ENCODE measurements at places on chromosomes 7 and 10.

DNA sequence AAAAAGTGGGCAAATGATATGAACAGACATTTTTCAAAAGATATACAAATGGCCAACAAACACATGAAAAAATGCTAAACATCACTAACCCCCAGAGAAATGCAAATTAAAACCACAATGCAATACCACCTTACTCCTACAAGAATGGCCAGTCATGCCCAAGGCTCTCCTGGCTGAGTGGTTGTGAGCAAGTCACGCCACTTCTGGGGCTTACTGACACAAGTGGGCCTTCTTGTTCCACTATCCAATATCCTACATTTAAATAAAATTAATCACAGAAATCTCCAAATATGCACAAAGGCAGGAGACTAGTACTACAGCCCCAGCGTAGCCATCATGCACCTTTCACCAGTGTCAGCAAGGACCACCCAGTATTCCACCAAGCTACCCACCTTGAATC lies 181.9 kb downstream of the TNS3 start:
- no peak for DNase-seq

DNA sequence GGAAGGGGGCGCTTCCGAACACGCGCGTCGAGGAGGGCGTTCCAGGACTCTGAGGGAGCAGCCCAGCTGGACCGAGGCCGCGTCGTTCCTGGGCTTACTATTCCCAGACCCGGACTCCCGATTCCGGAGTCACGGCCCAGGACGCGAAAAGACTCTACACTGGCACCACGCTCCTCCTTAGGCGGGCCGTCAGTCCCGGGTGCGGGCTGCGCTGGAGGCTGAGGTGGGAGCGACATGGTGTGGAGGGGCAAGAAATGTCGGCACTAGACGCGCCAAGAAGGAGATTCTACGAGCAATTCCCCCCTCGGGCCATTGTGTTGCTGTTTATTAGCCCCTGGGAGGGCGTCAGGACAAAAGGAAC lies 584 bp upstream of the RUNDC3B start:
- DNase-seq = no peak

DNA sequence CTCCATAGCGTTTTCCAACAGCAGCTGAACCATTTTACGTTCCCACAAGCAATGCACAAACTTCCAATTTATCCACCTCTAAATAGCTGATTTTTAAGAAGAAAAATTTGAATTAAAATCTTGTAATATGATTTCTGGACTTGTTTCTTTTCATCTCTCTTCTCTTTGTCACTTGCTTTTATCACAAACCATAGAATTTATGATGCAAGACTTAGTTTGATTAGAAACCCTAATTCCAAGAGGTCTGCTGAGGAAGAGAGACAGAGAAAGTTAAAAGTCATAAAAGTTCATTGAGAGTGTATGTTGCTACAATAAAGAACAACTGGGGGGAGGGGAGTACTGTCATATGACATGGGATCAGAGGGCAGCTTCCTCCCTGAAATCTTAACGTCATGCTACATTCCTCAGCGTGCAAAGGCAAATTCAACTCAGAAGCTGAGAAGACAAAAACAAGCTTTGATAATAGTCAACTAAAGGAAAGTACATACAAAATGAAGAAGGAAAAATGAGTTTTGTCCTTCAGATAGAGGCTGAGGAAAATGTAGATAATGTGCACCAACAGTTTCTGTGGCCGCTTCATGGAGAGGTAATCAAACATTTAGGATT lies 18.4 kb upstream of the CUBN start:
- DNase-seq = no peak

- DNase-seq = no peak
Measured at GRCh38 chr7:69656890-69657289, 58.6 kb downstream of the AUTS2 start.

DNA sequence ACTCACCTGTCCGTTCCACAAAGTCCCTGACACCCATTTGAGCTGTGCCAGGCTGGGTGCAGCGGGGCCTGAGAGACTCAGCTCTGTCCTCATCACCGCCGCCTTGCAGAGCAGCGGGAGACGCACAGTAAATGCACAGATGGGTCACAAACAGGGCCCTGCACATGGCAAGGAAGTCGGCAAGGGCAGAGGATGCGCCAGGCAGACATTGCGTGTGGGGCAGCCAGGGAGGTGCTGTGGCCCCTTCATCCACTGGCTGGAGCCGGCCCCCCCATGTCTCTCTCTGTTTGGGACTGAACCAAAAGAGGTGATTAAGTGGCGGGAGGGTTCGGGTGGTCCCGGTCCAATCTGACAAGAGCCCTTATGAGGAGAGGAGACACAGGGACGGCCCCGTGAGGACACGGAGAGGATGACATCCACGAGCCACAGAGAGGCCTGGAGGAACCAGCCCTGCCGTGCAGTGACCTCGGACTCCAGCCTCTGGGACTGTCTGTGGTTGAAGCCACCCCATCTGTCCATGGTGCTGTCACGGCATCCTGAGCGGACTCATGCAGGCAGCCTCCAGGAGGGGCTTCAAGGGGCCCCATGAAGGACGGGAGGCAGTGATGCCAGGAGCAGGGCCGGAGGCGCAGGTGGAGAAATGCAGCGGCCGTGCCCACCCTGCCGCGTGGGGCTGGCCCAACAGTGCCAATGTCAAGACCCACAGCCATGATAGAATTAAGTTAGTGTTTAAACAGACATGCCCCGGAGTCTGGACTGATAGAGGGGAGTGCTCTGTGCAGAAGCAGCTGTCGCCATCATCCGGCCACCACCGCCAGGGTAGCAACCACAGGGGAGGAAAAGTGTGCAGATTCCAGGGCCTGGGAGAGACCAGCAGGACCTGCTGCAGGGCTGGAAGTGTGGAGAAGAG lies 28.4 kb upstream of the FOXL3 start:
- DNase-seq = no peak

DNA sequence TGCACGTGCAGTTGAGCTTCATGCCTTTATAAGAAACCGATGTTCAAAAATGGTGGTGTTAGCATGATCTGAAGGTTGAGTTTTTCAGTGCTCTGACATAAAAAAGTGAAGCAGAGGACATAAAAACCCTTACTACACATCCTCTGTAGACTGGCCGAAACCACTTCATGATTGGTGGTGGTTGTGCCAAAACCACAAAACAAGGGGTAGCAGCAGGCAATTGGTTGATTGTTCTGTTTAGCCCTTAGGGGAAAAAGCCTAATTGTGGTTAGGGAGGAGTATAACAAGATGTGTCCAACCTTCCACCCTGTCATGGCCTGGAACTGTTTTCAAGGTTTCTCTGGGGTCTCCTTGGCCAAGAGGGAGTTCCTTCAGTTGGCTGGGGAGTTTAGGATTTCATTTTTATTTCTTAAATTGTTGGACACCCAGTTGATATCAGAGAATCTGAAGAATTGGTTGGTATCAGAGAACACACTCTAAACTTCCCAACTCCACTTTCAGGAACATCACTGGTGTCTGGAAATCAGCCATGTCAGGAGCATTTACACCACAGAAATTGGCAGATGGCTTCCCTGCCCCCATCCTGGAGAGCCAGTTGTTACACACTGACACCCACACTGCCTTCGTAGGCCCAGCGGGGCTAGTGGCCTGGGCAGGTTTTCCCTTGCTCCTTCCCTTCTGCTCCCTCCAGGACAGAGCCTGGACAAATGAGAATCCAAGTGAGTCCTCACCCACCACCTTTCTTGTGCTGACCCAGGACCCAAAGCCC lies 18.8 kb downstream of the MRPS24 start:
- DNase-seq = no peak

- DNase-seq = no peak
Measured at GRCh38 chr7:73717991-73718405, 1.5 kb downstream of the STX1A start.

- no peak for DNase-seq
Measured at GRCh38 chr7:99005776-99006175, 127.4 kb downstream of the TRRAP start.

DNA sequence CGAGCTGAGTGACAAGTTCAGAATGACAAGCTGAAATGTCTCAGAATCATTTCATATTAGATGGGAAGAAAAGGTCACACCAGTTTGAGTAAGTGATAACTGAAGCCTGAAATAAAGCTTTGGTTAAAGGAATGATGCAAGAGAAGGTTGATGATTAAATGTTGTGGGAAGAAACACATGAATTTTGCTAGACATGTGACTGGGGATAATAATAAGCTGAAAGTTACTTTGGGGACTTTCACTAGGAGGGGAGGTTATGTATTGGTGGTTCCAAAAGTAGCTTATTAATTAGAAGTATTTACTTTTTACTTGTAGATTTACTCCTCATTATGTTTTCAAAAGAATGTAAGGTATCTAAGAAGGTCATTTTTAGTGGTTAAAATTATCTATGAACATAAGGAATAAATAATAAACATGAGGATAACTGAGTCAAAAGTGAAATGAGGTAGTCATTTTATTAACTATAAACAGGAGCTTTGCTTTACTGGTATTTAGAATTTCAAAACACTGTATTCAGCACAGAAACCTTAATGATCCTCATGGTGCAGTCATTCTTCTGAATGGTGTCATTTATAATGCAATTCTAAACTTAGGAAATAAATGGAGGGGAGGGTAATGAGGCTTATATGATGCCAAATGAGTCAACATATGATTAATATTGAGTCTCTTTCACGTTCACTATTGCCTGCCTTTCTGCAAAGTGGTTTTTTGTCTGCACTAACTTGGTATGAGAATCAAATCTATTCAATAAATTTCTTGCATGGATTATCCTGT lies 63.7 kb downstream of the PRKG1 start:
- no peak for DNase-seq

- DNase-seq = no peak
Measured at GRCh38 chr10:46250898-46251856, 35.6 kb upstream of the ANTXRL start.

DNA sequence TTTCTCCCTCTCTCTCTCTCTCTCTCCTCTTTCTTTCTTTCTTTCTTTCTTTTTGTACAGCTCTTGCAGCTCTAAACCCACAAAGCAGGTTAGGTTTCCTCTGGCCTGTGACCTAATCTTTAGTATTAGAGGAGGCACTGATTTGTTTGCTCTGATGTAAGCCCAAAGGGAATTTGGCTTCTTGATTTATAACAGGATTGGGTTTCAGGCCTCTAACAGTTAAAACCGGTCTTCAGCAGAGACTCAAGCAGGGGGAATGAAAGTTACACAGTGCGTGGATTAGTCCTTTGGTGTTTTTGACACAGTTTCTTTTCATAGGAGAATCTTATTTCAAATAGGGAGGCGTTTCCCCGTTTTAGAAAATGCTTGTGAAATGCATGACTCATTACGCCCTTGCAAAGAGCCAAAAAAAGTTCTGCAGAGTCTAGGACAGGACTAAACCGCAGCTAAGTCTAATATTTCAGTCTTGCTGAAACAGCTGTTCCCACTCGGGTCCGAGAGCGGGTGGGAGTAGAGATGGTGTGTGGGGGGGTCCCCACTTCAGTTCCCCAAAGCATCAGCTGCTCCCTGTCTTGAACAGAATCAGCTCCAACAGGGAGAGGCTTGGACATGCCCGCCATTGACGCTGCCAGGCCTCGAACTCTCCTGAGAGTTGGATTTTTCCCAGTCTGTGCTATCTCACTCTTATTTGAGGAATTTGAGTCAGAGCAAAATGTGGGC lies 296.5 kb upstream of the PITRM1 start:
- no peak for DNase-seq

GRCh38 chr10:116784651-116785050 lies 42.3 kb upstream of the HSPA12A start:
- no peak for DNase-seq

DNA sequence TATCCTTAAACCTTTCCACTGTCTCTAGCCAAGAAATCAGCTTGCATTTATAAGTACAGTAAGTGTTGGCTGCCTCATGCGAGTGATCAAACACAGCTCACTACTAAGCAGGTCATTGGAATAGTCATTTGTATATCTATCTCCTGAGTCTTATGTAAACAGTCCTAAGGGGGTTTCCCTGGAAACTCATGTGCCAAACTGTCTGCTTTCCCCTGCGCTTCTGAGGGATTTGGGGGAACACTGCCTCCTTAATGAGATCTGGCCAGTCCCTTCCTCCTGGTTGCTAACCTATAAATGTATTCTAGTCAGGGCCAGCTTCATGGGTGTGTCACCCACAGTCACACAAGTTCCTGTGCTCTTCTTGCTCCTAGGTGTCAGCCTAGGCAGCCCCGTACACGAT lies 133.1 kb downstream of the CD36 start:
- no peak for DNase-seq

DNA sequence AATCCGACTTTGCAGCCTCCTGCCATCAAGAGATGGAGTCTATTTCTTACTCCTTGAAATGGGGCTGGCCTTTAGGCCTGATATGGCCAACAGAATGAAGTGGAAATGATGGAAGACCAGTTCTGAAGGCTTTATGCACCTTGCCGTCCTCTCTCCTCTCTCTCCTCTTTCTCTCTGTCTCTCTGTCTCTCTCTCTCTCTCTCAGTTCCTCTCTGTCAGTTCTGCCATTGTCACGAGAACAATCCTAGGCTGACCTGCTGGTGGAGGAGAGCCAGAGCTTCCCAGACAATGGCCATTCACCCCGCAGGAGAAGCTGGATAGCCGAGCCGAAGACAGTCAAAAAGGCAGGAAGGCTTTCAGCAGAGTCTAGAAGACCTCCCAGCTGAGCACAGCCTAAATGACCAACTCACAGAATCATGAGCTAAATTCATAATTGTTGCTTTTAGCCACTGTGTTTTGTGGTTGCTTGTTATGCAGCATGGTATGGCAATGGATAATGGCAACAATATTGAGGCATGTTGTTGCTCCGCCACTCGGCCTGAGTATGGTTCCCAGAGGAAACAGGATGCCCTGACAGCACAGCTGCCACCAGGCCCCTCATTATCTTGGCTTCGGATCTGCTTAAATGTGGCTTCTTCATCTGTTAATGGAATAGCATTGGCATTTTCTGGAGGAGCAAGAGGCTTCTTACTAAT lies 35.5 kb downstream of the FRMPD2 start:
- DNase-seq = no peak

GRCh38 chr10:89274928-89275327 lies 23.4 kb upstream of the LIPA start:
- no peak for DNase-seq

DNA sequence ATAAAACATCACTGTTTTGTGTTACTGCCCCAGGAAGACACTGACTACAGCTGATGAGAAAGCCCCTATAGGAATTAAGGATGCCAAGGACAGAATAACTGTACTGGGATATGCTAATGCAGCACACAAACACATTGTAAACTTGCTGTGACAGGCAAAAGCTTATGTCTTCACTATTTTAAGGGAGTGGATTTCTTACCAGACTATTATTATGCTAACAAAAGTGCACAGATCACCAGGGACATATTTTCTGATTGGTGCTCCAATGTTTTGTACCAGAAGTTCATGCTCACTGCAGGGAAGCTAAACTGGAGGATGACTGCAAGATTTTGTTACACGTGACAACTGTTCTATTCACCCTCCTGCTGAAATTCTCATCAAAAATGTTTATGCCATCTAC lies 48.1 kb upstream of the PTPN12 start:
- no peak for DNase-seq

GRCh38 chr10:122513053-122513452 lies 47.5 kb upstream of the DMBT1 start:
- no peak for DNase-seq

DNA sequence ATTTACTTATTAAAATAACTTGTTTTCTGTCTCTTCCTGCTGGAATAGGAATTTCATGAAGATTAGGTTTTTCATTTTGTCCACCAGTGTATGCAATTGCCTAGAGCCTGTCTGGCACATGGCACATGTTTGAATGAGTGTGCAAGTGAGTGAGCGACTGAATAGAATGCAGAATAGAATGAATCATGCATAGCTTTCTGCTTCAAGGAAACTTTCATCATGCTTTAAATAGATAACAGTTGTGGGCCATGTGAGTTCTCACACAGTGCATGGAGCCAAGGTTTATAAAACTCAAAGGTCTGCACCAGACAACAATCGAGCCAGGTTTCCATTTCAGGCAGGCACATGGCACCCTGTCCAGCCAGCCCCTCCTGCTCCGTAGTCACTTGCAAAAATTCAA lies 74.2 kb upstream of the HECW1 start:
- DNase-seq = no peak

- DNase-seq = no peak
Measured at GRCh38 chr10:129956876-129957673, 7.0 kb downstream of the EBF3 start.

Measured in cortex of kidney (tissue), 1 donor.